ENCODE measurements at places on chromosomes 11 and 22. TPM values are rescaled to one million over a fixed set of nuclear protein-coding genes. Genes with fewer than 3 reads are reported as not detected.

Gene BDNF
- 2.8 TPM for total RNA-seq

Gene SYVN1
- total RNA-seq: 99.8 TPM

- DNase-seq: no peak
Observed at GRCh38 chr11:120097721-120098385, 40.1 kb downstream of the TRIM29 start.

Gene DRD4
- 0.44 TPM for total RNA-seq

- DNase-seq: peak; percentile 1
Observed at GRCh38 chr11:87819151-87819550, 356.1 kb downstream of the RAB38 start.

DNA sequence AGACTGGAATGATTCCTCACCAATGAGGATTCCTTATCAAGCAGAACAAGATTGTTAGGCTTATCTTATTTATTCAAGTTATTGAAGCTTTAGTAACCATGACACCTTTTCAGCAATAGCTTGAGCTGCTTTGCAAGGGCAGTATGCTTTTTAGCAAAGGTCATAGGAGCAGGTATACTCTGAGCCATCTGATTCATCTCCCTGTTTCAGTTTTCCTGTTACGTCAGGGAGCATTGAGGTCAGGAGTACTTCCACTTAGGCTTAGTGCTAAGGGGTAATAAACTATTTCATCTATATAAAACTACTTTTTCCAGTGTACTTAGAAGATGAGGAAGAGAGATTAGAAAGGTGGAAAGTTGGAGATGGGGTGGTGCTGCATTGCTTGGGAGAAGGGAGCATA lies 17.7 kb upstream of the ANKRD42 start:
- no peak for DNase-seq

DNA sequence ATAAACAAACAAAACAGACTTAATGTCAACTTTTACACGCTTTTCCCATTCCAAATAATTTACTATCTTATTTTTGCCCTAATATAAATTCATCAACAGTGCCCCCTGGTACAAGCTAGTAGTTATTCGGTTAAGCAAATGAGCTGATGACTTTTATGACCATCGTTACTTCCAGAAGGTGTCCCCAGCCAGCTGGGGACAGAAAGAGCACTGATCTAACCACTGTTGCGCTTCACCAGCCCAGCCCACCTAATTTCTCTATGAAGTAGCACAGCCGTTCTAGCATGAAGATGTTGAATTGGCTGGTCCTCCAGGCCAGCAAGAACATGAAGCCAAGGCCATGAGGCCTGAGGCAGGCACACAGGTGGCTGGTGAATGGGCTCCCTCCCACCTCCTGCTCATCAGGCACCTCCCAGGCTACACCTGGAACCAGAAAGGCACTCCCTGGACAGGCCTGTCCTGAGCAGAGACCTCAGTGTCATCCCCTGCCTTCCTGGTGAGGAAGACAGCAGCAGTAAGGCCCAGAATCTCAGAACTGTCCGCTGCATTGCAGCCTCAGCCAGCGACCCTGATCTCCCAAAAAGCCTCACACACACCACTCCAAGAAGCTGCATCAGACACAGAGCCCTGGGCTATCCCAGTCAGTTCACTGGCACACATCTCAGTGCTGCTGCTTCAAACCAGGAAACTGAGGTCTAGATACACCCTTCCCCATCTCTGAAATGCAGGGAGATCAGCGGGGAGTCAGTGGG lies 12.9 kb downstream of the GNB1L start:
- DNase-seq: no peak

DNA sequence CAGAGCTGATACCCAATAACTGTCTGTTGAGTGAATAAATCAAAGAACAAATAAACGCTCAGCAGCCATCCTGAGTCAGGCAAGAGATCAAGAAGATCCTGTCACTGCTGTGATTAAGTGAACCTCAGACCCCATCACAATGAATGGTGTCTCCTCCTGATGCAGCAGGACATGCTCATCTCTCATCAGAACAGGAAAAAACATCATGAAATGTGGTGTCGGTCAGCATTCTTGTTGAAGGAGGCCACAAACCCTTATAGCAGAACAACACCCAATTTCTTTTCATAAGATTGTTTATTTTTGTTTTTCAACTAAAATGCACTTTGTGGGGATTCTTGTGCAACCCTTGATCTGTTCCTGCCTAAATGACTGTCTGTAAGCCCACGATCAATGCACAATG lies 60.3 kb downstream of the SYTL2 start:
- no peak for DNase-seq

Gene MISFA
- 2.4 TPM for total RNA-seq

Gene APOA1
- not detected for total RNA-seq

Gene CHST1
- total RNA-seq: not detected
